ENCODE measurements at places on chromosomes 7 and 10.

GRCh38 chr7:100641860-100642533, 645 bp upstream of the TFR2 start:
- DNase-seq, result peak; percentile 32

DNA sequence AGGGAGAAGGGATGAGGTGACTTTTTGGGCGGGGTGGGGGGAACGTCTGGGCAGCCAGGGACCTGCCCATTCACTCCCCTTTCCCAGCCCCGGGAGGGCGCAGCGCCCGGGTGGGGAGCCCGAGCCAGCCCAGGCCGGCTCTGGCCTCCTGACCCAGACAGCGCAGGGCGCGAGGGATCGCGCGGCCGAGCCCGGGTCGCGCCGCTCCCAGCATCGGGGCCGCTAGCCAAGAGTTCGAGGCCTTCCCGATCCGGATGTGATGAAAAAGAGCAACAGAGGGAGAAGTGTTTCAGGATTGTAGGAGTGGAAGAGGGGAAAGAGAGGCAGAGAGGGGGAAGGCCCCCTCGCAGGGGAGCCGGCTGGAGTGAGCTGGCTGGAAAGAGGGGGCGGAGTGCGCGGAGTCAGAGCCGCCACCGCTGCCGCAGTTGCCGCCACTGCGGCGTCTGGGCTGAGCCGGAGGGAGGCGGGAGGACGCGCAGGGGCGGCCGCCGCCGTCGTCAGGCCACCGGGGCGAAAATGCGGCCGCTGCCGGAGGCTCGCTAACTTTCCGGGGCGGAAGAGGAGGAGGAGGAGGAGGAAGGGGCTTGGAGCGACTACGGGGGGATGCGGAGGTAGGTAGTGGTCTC, at the start of gene MDFIC:
Gene MDFIC, plus strand, starts transcription at position 69 of the 626 bp plus-strand sequence. CDS start 940 bp downstream, outside the sequence.
- peak; percentile 79 for DNase-seq

GRCh38 chr7:149790146-149790548, 16.8 kb upstream of the ZNF467 start:
- peak; percentile 95 for DNase-seq

DNA sequence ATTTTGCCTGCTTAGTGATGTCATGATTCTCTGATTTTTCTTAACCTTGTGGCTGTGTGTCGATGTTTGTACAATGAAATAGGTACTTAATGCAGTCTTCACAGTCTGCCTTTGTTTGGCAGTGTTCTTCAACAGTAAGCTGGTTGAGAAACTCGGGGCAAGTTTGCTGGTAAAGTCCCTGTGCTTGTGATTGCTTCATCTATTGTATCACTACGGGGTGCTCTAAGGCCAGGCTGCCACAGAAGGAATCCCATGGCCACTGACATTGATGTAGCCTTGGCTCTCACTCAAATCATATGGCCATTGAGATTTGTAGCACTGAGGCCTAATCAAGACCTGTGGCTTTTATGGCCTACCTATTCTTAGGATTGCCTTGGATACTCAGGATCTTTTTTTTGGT, 33.5 kb upstream of the PRSS37 start:
- peak; percentile 29 for DNase-seq

DNA sequence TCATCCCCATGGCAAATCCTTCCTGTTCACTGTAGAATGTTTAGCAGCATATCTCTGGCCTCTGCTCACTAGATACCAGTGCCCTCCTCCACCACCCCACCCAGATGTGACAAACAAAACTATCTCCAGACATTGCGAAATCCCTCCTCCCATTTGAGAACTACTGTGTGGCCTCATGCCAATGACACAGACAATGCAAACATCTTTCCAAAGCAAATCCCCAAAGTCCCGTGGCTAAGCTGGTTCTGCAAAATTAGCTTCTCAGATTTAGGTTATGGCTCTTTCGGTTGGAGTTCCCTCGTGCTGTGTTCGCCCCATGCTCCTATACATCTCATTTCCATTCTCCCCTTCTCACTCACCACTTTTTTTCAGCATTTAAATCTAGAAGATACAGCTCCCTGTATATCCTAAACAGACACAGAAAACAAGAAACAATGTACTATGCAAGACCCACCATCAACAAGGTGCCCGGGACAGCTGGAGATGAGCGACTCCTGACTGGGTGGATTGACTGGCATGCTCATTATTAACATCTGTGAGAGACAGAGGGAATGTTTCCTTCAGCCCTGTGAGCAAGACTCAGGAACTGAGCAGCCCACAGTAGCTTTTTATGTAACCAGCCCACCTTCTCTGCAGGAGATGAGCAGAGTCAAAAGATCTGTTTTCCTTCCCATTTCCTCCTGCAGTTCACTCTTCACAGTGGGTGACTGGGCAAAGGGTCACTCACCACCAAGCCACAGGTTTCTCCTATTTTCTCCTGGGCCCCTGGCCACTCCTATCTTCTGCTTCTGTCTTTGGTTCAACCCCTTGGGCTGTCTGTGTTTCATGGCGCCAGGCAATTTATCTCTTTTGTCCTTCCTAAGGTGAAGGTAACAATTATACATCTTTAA, 225.7 kb upstream of the AOAH start:
- DNase-seq, result no peak

DNA sequence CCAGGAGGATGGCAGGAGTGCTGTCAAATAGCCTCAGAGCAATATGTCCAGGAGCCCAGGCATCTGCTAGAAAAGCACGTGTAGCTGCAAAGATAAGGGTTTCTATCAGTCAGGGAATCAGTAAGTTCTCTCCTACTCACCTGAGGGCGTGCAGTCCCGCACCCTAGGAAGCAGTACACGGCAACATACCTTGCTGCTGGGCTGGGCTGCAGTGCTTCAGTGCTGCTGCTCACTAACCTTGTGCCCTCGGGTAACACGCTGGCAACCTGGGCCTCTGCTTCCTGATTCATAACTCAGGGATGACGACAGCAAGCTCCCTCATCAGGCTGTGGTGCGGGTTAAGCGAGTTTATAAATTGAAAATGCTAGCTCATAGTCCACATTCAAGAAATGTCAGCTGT, 29.5 kb upstream of the CCNY start:
- DNase-seq, result no peak

GRCh38 chr7:47578579-47579270, 3.2 kb downstream of the TNS3 start:
- no peak for DNase-seq

- no peak for DNase-seq
Observed at GRCh38 chr7:47943676-47944474, 4.4 kb downstream of the PKD1L1 start.

- DNase-seq, result peak; percentile 22
Observed at GRCh38 chr10:129193148-129193547, 273.9 kb upstream of the MGMT start.

- no peak for DNase-seq
Observed at GRCh38 chr7:70616211-70616610, 515.7 kb upstream of the GALNT17 start.

- DNase-seq, result peak; percentile 43
Observed at GRCh38 chr7:22549051-22549450, 49.1 kb upstream of the STEAP1B start.

DNA sequence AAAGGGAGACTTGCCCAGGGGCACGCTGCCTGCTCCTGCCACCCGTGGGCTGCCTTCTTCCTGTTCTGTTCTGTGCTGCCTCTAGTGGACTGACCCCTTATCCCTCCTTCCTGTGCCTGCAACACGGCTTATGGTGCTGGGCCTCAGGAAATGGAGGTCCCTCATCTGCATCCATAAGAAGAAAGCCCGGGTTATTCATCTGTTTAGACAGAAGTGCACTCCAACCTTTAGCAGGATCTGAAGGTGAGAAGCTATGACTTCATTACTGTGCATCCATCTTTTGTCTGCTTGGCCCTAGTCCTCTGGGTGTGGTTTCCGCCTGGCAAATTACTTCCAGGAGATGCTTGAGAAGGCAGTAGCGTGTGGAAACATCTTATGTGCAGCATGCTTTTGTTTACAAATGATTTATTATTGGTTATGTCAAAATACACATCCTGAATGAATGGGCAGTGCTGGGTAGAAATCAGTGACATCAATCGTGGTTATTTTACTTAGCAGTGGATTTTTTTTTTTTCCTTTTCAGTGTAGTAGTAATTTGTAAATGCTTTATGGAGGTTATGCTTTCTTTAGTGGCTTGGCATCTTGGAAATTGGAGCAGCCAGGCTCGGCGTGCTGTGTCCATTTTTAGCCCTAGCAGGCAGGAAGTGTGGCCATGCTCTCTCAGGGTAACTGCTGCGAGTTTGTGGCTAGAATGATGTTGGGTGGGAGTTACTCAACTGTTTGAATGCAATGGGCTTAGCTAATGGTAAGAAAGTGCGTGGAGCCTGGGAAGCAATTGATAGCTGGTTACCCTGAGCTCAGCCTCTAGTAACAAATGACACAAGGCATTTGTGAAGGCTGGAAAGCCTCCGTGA, 12.7 kb downstream of the PTPRE start:
- DNase-seq, result peak; percentile 73

- DNase-seq, result no peak
Observed at GRCh38 chr10:35423505-35424306, 87.4 kb downstream of the CCNY start.

GRCh38 chr7:106057962-106058927, 53.9 kb downstream of the SYPL1 start:
- peak; percentile 24 for DNase-seq

GRCh38 chr7:83697804-83698530, 49.0 kb upstream of the SEMA3E start:
- DNase-seq, result no peak

- DNase-seq, result no peak
Observed at GRCh38 chr7:106841896-106842390, 23.1 kb upstream of the PIK3CG start.

GRCh38 chr10:47414227-47414592, 30.1 kb upstream of the ZNF488 start:
- no peak for DNase-seq

GRCh38 chr10:22435650-22436049, 90.4 kb downstream of the SPAG6 start:
- no peak for DNase-seq

DNA sequence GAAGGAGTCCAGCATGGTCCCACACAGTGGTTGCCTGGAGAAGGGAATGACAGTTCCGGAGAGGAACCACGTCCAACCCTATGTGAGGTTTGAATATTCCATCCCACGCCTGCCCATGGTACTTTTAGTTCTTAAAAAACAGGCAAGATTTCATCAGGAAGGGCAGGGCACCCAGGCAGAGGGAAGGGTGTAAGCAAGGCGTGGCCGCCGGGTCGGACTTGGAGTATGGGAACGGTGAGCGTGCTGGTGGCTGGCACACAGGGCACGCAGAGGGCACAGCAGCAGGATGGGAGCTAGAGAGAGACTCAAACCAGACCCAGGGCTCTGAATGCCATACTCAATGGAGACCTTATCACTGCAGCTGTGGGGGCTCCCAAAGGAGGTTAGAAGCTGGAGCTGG, 34.3 kb downstream of the FAM53B start:
- DNase-seq, result no peak

GRCh38 chr7:127383123-127383835, 9.2 kb downstream of the ZNF800 start:
- peak; percentile 20 for DNase-seq

DNA sequence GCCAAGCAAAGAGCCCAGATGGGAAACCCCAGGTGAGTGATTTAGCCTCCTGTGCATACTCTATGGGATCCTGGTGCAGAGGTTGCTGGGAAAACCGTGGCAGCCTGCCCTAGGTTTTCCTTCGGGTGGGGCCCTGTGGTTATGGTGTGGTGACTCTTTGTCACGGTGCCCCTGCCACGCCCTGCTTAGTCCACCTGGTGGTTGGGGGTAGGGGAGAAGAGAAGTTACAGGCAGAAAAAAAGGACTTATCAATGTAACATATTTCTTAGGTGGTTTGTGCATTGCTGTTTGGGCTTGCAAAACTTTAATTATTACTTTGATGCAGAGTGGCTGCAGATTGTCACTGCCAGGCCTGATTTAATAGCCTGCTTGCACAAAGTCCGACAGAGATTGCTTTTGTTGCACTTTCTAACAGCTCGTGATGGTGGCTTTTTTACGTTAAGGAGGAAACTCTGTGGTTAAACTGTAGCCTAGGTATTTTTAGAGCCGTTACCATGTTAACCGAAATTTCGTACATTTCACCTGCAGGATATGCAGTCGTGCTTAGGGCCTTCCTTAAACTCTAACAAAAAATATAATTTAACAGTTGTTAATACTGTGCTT, 197.4 kb downstream of the RNLS start:
- DNase-seq, result no peak

DNA sequence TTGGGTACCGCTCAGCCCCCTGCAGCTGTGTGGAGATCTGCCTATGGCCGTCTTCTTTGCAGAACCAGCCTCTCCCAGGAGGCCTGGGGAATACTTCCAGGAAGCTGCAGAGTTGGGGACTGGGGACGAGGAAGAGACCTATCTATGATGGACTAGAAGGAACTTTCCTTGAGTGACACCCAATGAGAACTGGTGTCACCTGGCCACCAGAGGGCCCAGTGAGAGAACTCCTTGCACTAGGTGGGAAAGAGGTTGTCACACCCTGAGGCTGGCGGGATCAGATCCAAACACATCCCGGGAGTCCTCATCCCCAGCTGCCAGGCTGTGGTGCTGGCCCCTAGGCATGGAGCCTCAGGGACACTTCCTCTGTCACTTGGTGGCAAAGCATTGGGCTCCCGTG, 4.9 kb upstream of the GRID2IP start:
- DNase-seq, result peak; percentile 80

DNA sequence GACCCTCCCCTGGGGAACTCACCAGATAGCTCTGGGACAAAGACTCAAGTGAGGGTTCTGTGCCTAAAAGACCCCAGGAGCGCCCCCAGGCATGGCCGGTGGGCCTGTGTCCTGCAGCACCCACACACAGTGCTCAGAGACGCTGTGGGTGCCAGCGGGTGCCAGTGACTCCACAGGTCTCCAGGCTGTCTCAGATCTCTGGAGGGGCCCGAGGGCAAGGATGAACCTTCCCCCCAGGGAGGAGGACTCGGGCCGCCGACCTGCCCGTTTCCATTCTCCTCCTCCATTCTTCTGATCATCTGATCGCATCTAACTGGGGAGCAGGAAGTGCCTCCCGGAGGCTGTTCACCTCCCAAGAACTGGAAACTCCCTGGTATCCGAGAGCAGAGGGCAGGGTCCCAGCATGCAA, 980 bp downstream of the ADAM8 start:
- peak; percentile 82 for DNase-seq

GRCh38 chr7:69109879-69110278, 488.4 kb upstream of the AUTS2 start:
- no peak for DNase-seq

- DNase-seq, result no peak
Observed at GRCh38 chr7:13050703-13051102, 363.3 kb downstream of the ARL4A start.

DNA sequence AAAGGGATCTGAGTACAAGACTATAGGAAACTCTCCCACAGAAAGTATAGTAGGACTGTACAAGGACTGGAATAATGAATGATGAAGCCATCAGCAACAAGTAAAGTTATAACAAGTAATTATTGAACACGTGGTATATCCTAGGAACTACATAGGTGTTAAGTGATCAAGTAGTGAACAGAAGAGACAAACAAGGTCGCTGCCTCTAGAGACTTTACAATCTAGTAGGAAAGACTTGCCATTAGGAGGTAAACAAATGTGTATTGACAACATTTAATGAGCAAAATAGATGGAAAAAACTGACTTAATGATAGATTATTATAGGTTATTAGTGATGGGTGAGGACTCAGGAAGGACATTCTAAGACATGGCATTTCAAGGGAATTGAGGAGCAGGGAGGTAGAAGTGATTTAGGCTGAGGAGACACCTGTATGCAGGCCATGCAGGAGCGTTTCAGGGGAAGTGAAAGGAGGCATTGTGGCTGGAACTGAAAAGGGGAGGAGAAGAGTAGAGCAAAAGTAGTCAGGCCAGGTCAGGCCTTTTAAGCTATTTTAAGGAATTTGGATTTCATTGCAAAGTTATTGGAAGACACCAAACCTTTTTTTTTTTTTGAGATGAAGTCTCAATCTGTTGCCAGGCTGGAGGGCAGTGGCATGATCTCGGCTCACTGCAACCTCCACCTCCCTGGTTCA, 8.5 kb upstream of the GLCCI1 start:
- DNase-seq, result no peak

- no peak for DNase-seq
Observed at GRCh38 chr10:77180104-77180503, 457.5 kb downstream of the KCNMA1 start.

Data from H7 (cell line).